Activated gamma-delta T cell treated with anti-CD3 and anti-CD28 coated beads, Interleukin-2, amount 50 U/mL, for 16 hours (primary cell): ENCODE measurements at places on chromosomes 6 and 20.

DNA sequence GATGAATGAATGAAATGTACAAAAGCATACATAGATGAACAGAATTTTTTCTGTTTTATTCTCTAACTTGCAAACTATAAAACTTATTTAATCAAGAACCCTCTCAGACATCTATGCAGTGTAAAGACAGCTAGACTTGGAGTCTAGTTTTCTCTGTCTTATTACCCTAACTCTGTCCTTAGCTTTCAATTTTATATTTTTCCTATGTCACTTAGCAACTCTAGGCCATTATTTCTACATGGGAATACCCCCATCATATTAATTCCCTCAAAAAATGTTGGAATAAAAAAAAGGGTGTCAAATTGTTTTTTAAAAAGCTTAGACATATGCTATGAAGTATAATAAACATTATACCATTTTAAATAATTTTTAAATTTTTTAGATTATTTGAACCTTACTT lies 1.2 kb downstream of the RHAG start:
- no peak for DNase-seq

GRCh38 chr6:33314515-33314942 lies 651 bp upstream of the TAPBP start:
- peak; percentile 56 for DNase-seq

DNA sequence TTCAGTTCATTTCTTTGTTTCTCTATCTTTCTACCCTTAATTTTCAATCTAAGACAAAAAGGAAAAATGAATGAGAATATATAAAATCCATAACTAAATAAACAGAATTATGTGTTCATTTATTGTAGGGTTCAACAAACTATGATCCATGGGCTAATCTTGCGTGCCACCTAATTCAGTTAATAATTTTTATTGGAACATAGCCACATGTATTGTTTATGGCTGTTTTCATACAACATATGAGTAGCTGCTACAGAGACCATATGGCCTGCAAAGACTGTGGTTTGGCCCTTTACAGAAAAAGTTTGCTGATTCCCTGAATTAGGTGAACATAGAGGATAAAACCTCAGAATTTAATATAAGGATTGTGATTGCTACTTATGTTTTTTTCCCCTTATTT lies 21.8 kb downstream of the SENP6 start:
- DNase-seq, result no peak

DNA sequence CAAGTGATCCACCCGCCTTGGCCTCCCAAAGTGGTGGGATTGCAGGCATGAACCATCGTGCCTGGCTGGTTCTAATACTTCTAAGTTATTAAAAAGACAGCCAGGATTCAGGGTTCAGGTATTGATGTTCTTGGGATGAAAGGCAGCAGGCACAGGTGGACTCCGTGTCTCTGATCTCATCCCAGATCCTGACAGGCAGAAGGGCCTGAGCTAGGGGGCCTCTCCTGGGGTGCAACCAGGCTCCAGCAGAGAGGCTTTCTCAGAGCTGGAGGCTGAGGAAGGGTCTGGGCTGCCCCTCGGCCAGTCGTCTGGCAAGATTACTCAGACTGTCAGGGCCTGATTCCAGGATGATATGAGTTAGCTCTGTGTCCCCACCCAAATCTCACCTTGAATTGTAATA lies 106.3 kb downstream of the SCML4 start:
- no peak for DNase-seq

DNA sequence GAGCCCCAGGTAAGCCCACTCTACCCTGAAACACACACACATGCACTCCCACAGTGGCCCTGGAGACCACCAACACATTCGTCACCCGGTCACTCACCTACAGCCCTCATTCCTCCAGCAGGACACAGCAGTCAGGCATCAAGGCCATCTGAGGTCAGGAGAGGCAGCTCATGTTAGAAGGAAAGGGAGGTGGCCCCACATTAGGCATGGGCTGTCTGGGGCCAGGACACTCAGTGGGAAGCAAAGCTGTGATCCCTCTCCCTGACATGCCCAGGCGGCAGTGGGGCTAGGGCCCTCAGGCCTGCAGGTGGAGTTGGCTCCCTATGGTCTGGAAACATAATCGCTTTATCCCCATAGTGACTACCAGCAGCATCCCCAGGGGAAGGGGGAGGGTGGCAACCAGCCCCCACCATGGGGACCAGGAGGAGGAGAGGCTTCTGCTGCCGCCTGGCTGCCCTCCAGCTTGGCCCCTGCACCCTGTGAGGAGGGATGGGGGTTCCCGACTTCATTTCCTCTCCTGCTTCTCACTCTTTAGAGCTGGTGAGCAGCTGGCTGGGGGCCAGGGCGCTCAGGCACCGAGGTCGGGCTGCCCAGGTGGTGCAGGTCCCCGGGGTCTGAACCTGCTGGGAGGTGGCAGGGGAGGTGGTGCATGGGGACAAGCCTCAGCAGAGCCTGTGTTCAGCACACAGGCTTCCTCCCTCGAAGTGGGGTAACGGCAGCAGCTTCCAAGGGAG lies 76.6 kb upstream of the CST7 start:
- no peak for DNase-seq

GRCh38 chr20:14568225-14568624 lies 230.8 kb upstream of the FLRT3 start:
- no peak for DNase-seq

GRCh38 chr6:45555981-45556771 lies 178.4 kb upstream of the SUPT3H start:
- DNase-seq, result no peak

DNA sequence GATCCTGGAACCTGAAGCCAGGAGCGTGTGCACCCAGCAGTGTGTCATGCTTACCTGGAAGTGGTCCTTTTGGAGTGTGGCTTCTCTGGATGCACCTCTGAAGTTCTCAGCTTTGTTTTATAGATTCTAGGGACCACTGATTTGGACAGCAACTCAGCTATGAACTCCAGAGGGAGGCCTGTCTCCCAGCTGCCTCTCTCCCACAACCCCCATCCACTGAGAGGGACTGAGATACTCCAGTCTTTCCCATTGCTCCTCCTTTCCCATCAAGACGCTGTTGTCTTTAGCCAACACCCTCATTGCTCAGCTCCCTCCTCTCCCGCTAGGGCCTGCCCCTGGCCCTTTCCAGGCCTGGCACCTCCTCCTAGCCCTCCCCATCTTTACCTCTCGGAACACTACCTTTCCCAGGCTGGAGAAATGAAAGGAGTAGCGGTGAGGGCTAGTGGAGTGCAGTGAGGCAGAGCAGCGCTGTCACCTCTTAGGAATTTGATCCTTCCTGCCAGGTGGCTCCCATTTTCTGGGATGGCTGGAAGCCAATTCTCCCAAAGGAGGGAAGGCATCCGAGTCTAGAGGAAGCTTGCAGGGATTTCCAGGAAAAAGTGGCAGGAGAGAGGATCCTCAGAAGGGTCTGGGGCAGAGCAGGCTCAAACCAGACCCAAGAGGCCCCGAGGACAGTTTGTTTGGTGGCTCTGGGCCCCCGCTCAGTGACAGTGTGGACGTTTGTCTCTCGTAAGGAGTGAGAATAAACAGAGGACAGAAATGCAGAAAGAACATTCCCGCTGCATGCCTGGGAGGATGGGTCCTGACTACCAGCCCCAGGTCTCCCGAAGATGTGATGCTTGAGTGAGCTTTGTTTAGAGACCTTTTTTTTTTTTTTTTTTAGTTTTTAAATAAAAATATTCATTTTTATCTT lies at the start of gene LRRN4:
Gene LRRN4, minus strand, starts transcription at position 285 of the 913 bp plus-strand sequence. CDS start 1,261 bp downstream, outside the sequence.
- no peak for DNase-seq

DNA sequence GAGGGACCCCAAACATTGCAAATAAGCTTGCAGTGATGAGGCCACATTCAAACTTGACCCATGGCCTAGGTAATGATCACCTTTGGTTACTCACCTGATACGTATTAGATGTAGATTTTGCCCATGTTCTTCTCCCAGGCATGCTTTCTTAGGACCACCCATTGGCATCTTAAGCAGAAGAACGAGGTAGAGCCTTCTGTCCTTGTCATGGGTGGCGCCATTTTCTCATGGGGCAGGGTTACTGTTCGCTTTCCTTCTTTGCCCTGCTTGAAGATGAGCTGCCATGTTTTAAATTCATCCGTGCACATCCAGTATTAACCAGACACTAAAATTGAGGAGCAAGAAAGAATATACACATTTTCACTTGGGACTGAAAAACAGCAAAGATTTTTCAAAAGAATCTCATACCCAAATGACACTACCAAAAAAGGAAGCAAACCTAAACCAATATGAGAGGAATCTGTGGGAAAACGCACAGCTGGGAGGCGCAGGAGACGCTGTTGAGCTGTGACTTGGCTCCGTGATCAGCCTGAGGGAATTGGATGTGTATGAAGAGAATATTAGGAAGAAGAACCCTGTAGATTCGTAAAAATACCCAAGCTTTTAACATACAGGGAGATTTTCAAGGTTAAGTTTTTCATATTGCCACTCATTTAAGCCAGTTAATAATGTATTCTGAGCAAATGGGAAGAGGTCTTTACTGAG lies 36.6 kb downstream of the GMPR start:
- no peak for DNase-seq

GRCh38 chr6:150511313-150511712 lies 88.4 kb upstream of the PLEKHG1 start:
- no peak for DNase-seq

DNA sequence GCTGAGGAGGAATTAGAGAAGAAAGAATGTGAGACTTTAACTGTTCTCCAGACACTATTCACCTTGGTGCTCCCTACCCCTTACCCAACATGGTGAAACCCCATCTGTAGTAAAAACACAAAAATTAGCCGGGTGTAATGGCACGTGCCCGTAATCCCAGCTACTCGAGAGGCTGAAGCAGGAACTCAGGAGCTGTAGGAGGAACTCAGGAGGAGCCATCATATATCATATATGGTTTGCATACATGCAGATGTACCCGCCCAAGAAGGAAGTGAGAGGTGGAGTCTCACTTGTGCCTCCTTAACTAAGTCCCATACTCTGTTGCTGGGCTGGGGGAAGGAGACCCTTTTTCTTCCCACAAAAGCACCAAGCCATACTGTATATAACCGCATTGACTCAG lies 35.5 kb upstream of the ME1 start:
- DNase-seq, result no peak

GRCh38 chr6:91094806-91095475 lies 508.1 kb upstream of the MAP3K7 start:
- DNase-seq, result no peak

DNA sequence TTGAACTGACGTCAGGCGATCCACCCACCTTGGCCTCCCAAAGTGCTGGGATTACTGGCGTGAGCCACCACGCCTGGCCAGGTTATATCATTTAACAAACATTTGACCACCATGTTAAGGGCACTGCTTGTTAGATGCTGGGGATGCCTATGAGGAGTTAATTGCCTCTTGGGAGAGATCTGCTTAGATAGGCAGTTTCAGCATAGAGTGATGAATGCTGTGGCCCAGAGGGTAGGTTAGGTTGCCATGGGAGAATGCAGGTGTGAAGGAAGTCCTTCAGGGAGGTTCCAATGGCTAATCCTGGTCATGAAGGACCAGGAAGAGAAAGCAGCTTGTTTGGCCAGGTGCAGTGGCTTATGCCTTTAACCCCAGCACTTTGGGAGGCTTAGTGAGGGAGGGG lies 17.0 kb downstream of the PHF20 start:
- no peak for DNase-seq

DNA sequence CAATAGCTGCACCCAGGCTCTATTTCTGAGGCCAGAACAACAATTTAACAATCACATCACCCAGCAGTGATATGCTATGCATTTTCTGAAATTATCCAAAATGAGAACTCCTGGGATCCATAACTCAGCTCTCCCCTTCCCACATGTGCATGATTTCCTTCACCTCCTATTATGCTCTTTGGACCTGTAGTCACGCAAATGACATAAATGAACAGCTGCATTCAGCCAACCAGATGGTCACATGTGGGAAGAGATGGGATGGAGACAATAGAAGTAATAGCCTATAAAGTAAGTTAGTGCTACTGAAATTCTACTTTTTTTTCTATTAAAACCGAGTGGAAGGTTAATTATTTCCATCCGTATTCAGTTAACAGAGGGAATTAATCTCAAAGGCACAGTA lies 662.1 kb upstream of the ID4 start:
- DNase-seq, result no peak

GRCh38 chr20:48791014-48791413 lies 36.8 kb downstream of the PREX1 start:
- no peak for DNase-seq

GRCh38 chr6:50845499-50846143 lies 26.9 kb downstream of the TFAP2B start:
- no peak for DNase-seq

DNA sequence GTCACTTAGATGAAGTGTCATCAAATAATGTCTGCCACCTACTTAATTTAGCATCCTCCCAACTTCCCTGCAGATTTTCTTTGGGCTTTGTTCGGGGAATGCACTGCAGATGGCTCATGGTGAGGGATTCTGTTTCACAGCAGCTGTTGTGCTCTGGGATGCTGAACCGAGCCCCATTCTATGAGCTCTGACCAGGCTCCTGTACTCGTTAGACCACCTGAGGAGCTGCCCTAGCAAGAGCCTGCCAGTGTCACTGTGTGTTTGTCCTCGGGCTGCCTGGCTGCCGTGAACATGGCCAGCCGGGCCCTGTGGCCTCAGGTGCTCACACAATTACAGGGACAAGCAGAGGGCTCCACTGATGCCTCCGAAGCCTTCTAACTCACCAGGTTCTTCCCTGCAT lies 238.8 kb upstream of the ECI2 start:
- DNase-seq, result no peak

- DNase-seq, result no peak
Observed at GRCh38 chr6:167799033-167799821, 27.5 kb upstream of the AFDN start.

GRCh38 chr6:34374069-34374468 lies 18.4 kb downstream of the NUDT3 start:
- no peak for DNase-seq

DNA sequence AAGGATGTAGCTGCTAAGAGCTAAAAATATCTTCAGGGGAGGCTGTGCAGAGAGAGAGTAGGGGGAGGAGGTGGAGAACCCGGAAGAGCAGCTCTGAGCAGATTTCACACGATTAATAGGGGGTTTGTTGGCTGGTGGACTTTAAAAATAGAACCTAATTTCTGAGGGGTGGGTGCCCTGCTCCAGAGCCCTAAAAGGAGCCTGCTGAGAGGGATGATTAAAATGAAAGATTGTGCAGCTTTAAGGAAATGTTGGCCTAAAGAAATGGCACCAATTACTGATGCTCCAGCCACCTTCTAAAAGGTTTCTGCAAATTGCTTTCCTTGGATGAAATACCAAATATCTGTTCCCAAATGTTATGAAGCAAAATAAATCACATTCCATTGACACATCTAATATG lies 202.8 kb upstream of the BTBD3 start:
- DNase-seq, result no peak

DNA sequence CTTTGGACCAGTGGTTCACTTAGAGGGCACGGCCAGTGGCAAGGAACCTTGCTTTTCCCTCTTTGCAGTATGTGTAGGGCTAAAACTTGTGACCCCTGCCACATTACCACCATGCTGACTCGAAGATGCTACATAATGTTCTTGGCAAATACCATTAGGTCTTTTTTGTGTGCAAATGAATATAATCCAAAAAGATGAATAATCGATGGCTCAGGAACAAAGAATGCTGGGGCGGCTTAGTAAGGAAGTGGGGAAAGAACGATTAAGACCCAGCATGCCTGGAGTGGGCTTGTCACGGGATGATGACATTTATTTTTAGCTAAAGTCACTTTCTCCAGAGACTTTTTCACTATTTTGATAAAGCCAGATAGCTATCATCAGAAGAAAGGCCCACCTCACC lies 23.1 kb downstream of the CMTR1 start:
- DNase-seq, result no peak

GRCh38 chr20:873875-874607 lies 40.5 kb downstream of the FAM110A start:
- DNase-seq, result no peak
